PC-3 (cell line): ENCODE measurements at places on chromosomes 5 and 9. TPM values are rescaled to one million over a fixed set of nuclear protein-coding genes. Genes with fewer than 3 reads are reported as not detected.
A peak's percentile ranks its signal among the peaks of the same experiment; 100 is the strongest.

Gene FOXD4L5
- 0.04 TPM in 1 of 2 replicates, not detected in the other for total RNA-seq

Gene OTP
- total RNA-seq, result not detected in 2 replicates

- DNase-seq, result no peak
These were observed 110.5 kb upstream of the LPCAT1 start for GRCh38 chr5:1634337-1634661.

- DNase-seq, result no peak
These were observed 8.4 kb upstream of the EXOC3 start for GRCh38 chr5:434443-435146.

- no peak for DNase-seq
These were observed 63.6 kb downstream of the CSNK1A1 start for GRCh38 chr5:149487672-149488071.

DNA sequence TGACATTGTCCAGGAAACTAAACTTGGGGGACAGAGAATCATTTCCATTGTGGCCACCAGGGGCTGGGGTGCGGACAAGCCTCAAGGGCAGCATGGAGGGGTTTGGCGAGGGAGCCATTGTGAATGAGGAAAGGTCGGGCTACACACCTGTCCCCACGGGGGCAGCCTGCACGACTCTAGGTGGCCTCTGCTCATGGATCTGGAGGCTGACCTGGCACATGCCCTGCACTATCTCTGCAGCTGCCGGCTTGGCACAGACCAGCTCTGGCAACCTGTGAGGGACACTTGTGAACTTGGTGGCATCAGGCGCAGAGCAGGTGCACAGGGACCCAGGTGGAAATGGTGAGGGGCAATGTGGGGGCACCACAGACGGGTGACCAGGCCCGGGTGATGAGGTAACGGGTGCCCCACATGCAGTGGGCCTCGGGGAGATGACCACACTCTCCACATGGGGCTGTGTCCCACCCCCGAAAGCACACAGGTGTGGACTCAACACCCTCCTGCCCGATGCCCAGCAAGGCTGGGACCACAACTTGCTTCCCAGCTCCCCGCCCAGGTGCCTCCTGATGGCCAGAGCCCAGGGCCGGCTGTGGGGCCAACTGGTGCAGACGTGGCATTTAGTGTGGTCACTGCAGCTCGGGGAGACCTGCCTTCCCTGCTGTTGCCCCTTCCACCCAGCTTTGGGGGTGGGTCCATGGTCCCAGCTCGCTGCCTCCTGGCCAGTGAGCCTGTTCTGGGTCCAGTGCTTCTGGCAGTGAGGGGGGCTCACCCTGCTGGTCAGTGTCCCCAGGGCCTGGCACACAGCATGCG is 60.9 kb upstream of the UBAC1 start:
- no peak for DNase-seq

Gene PKD2L2
- total RNA-seq, result not detected in 2 replicates

DNA sequence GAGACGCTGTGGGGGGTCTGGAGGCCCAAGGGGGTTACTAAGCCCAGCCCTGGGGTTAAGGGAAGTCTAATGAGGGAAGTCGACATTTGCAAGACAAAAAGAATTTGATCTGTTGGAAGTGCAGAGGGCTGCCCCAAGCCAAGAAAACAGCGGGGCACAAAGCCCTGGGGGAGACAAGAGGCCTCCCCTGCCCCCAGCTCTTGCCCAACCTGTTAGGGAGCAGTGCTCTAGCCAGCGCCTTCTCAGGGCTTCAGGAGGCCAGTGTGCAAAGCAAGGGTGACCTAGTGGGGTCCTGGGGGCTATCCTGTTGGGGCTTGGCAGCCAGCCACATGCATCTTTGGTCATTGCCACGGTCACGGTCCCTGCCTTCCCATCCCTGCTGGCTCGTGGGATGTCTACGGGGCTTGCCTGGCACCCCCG is 25.2 kb downstream of the GFI1B start:
- DNase-seq, result no peak

DNA sequence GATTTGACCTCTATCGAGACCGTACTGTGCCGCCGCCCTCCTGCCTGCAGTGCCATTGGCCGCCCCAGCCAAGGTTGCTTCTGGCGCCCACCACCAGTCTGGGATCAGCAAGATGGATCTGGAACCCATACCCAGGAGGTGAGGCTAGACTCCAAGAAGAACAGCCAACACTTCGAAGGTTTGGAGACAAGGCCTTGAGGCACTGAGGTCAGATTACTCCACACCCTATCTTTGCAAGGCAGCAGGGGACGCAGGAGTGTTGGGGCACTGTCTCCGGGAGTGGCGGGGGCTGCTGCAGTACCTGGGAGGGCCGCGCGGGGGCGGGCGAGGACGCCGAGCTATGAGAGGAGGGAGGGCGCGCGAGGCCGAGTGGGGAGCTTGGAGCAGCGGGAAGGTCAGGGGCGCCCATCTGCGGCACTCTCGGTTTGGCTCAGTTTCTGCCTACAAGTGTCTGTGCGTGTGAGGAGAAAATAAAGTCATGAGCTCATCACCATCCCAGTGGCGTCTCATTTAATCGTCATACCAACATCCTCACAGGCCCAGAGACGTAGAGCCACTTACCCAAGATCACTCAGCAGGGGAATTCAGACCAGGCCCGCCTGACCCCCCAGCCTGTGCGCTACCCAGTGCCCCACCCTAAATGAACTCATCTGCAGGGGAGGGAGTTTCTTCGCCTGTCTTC is 20.5 kb upstream of the PSD2 start:
- DNase-seq, result peak; percentile 58

Gene IFNE
- total RNA-seq, result 0.33 and 1.6 TPM in 2 replicates

DNA sequence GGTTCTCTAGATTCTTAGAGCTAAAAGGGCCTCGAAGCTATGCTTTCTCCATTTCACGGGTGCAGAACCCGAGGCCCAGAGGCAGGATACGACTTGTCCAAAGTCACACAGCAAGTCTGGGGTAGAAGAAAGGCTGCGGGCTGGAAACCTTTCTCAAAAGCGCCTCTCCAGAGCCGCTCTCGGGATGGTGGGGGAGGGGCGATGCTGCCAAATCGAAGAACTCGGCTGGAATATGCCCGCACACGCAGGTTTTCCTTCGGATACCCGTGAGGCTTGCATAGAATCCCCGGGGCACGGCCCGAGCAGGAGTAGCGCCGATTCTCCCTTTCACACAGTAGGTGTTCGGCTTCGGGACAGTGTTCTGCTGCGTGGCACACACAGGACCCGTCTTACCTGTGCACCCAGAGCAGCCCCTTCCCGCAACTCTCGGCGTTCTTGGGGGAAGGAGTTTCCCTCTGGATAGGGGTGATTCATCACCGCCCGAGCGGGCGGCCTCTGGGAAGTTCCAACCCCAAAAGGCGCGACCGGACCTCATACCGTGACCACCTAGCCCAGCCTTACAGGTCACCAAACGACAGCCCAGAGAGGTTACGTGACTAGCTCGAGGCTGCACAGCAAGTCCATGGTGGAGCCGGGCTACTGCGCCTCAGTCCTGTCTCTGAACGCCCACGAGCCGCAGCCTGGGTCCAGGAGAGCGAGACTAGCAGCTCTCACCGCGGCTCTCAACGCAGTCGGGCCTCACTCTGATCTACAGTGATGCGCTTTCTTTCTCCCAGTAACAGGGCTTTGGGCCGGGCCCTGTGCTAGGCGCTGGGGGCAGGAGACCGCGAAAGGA is 4.1 kb downstream of the PAX5 start:
- DNase-seq, result no peak

DNA sequence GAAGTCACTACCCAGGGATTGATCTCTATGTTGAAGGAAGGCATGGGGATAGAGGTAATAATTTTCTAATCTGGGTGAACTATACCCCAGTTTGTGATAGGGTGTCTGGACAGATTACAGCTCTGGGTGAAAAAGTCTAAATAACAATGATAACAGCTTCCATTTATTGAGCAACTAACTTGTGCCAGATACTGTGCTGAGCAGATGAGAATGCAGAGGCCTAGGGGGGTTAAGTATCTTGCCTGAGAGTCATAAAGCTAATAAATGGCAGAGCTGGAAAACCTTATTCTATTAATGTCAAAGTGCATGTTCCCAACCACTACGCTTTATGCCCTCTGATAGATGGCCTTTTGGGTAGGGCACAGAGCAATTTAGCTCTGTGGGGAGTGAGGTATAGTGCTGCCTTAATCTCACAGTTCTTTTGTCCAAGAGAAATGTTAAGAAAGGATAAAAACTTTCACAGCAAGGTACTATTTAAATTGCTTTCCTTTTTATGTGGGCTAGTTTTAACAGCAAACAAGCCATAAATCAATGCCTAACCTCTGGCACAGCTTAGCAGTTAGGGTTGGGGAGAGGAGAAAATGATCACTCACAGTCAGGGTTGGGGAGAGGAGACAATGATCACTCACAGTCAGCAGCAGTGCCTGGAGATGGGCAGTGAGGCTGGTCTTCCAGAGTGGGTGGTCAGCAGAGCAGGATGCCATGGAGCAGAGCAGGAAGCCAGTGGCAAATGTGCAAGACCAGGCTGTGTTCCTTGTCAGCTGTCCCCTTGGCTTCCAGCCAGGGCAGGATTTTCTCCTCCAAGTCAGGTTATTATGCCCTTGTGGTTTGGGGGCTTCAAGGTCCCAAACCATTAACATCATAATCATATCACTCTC is 187.0 kb downstream of the CARTPT start:
- DNase-seq, result no peak

Gene PHF24
- total RNA-seq, result not detected in 2 replicates

GRCh38 chr5:35651002-35651756 is 33.5 kb downstream of the SPEF2 start:
- peak; percentile 82 for DNase-seq

- no peak for DNase-seq
These were observed 78.3 kb downstream of the DCP2 start for GRCh38 chr5:113054899-113055298.

- DNase-seq, result no peak
These were observed 105.2 kb downstream of the LIFR start for GRCh38 chr5:38451074-38451725.

DNA sequence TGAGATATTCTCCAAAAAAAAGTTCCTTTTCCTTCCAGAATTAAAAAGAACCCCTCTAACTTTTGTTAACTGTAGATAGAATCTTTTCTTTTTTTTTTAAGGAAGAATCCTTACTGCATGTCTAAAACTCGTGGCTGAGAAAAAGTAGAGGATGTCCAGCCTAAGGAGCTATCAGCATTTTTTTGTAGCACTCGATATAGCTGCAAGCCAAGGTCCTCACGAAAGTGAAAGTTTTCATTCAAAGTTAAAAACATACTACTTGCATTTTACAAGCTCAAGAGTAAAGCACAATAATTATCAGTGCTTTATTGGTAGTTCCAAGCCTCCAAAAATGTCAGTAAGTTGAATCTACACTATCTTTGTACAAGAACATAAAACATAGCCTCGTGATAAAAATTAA is 28.7 kb upstream of the ZSWIM6 start:
- DNase-seq, result no peak

DNA sequence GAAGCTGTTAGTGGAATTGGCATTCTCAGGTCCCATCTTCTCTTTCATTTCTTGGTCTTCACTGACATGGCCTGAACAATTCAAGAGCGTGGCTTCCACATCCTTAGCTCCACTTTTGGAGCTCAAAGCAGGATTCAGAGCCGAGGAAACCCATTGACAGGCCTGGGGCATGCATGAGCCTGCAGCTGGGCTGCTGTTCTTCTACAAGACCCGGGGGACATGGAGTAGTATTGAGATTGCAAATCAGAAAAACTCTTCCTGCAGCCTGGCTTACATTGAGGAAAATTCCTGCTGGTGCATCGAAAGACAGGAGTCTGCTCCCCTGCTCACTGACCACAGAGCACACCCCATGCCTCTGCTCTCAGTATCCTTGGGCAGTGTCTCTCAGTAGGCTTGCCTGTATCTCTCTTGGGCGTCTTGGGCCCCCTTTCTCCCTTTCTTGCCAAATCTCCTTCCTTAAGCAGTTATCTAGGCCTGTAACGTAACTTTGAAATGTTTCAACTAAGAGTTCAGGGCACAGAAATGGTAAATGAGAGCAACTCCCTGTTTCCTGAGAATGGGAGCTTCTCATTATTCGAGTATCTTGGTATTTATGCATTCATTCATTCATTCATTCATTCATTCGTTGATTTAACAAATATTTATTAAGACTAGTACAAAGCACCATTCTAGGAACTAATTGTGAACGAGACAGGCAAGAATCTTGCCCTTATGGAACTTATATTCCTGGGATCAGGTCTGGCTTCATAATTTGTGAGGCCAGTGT is 603.6 kb upstream of the CLINT1 start:
- no peak for DNase-seq

DNA sequence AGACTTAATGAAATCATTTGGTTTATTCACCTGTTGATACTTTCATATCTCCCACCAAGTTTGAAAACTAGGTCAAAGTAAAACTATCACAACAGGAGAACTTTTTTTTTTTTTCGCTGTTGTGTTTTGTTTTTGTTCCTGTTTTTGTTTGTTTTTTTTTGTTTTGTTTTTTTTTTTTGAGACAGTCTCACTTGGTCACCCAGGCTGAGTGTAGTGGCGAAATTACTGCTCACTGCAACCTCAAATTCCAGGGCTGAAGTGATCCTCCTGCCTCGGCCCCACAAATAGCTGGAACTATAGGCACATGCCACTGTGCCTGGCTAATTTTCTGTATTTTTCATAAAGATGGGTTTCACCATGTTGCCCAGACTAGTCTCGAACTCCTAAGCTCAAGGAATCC is 49.3 kb downstream of the MLLT3 start:
- DNase-seq, result no peak

- DNase-seq, result no peak
These were observed 149.7 kb downstream of the ENC1 start for GRCh38 chr5:74490814-74491213.

Gene FGD3
- total RNA-seq, result 5.4 and 6.3 TPM in 2 replicates

GRCh38 chr9:133049043-133049442 is 12.7 kb upstream of the CEL start:
- DNase-seq, result no peak

GRCh38 chr5:95939465-95939864 is 22.2 kb downstream of the ELL2 start:
- DNase-seq, result no peak

Gene PRRX2
- 0.47 and 1.3 TPM in 2 replicates for total RNA-seq

Gene MAP1B
- 12.8 and 18.2 TPM in 2 replicates for total RNA-seq

Gene SMIM32
- not detected in 2 replicates for total RNA-seq

- no peak for DNase-seq
These were observed 41.9 kb downstream of the NIM1K start for GRCh38 chr5:43233946-43234345.

GRCh38 chr5:156420665-156421064 is 93.7 kb downstream of the SGCD start:
- no peak for DNase-seq

- DNase-seq, result no peak
These were observed 7.1 kb downstream of the FPGS start for GRCh38 chr9:127809540-127810377.

Gene RAB3C
- total RNA-seq, result not detected in 2 replicates

Gene TMEM232
- 1.4 TPM in 1 of 2 replicates, not detected in the other for total RNA-seq

GRCh38 chr5:31617867-31618266 is 21.1 kb upstream of the PDZD2 start:
- no peak for DNase-seq

- DNase-seq, result peak; percentile 42
These were observed 126.5 kb downstream of the MRPS30 start for GRCh38 chr5:44935262-44935661.

Gene NUTM2G
- total RNA-seq, result not detected in 2 replicates

DNA sequence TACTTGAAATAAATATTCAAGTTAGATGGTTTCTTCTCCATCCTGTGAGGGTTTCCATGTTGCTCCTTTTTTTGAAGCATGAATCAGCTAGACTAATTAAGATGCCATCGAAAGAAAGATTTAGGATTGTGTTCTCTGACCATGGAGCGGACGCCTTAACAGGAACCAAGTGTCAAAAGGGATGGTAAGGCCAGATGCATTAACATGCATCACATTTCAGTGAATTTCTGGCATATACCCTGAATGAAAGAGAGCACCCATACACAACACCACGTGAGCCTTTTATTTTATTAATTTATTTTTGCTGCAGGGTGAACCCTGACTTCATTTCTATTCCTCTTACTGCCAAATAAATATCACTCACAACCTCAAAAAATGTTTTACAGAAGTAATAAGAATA is 1045.3 kb upstream of the ARRDC3 start:
- DNase-seq, result no peak
